NCI-H510A (cell line): ENCODE measurements at places on chromosomes 3 and 15.

DNA sequence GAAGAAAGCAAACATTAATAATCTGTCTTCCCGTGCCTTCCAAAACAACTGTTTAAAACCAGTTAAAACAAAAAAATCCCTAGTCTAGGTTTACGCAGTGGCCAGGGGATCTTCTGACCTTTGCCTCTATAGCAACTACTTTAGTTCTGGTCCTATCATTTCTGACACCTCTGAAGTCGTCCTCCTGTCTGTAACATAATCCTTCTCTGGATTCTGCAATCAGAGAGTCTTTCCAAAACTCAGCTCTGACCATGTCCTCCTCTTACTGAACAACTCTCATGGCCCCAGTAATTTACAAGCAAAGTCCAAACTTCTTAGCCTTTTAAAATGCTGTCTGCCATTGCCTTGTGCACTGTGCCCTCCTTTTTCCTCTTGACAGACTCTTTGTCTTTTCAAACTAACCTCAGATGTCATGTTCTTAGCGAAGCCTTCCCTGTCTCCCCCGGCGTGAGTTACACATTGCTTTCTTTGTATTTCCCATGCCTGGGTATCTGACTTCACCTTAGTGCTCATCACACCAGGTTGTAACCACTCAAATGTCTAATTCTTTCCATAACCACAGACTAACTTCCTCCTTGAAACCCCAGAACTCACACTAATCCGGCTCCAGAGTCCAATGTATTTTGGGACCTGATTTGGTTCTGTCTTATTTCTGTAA lies 105.2 kb upstream of the BNIP2 start:
- DNase-seq = no peak

DNA sequence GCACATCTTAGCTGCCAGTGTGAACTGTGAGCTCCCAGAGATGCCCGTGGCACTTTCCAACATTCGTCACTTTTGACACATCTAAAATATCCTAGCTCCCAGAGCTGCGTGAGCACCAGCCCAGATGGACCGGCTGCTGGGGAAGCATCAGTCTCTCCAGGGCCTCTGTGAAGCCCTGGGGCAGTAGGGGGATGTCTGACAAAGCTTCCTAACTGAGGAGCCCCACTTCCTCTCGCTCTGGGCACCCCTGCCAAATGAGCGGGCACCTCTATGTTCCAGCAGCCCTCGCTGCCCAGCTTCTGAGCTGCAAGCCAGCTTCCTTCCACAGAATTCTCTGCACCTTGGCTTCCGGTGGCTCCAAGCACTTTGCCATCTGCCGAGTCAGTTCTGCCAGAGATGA lies 91.1 kb downstream of the LIPC start:
- DNase-seq = no peak

DNA sequence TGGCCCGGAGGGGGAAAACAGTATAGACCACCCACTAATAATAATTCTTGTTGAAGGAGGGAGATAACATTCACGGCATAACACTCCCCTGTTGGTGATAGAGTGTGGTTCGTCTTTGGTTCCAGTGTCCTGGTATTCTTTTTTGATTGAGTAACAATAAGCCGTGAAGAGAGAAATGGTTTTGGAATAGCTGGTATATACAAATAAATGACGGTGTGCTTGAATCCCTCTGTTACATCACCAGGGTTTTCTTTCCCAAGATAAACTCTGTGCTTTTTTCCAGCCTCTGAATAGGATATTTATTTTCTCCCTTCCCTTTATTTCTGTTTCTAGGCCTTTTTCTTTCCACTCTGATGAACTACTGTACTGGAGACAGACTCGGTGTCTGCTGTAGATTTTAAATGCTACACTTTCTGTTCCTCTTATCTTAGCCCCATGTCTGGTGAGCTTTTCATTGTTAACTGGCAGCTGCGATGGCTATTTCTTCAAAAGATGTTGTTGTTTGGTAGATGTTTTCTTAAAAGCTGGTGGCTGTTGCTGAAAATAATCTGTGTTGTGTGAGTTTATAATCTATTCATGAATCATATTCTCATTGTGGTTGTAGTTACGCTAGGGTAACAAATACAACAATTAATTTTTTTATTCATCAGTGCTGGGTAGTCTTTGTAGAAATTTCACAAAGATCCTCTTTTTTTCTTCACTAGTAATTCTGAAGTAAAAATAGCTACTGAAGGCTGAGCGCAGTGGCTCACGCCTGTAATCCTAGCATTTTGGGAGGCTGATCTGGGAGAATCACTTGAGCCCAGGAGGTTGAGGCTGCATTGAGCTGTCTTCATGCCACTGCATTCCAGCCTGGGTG lies 15.5 kb upstream of the SCAANT1 start:
- DNase-seq = no peak

- DNase-seq = no peak
Measured at GRCh38 chr3:73924048-73924447, 299.3 kb upstream of the PDZRN3 start.

- no peak for DNase-seq
Measured at GRCh38 chr3:149563114-149563513, 88.6 kb downstream of the TM4SF4 start.

DNA sequence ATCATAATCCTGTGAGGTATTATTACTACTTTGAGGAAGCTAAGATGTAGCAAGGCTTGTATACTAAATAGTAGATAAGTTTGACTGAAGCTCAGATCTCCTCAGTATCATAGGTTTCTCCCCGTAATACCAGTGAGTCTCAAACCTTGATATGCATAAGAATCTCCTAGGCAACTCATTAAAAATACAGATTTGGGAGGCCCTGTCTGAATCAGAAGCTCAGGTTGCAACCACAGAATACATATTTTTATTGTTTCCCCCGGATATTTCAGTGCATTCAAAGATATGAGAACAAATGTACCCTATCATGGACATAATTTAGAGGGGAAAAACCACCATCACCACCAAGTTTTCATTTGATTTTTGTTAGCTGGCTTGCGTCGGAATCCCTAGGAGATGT lies 242.1 kb upstream of the C2CD4B start:
- no peak for DNase-seq

DNA sequence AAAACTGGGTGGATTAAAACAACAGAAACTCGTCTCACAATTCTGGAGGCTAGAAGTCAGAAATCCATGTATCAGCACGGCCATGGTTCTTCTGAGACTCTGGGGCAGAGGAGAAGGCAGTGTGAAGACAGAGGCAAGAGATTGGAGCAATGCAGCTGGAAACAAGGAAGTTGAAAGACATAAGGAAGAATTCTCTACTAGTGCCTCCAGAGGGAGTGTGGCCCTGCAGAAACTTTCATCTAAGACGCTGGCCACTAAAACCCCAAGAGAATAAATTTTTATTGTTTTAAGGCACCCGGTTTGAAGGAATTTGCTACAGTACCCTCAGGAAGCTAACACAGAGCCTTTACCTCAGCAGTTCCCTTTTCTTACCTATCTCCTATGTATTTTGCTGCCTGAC lies 1012.2 kb upstream of the CADM2 start:
- DNase-seq = no peak

DNA sequence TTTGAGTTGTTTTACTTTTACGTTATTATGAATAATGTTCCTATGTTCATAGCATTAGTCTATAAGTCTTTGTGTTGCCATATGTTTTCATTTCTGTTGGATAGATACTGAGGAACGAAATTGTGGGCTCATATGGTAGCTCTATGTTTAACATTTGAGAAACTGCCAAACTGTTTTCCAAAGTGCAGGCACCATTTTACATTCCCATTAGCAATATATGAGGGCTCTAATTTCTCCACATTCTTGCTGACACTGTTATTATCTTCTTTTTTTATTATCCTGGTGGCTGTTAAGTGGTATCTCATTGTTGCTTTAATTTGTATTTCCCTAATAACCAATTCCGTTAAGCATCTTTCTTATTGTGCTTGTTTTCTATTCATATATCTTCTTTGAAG lies 1.8 kb upstream of the PIK3R4 start:
- DNase-seq = no peak

GRCh38 chr3:71303627-71304200 lies 279.8 kb downstream of the FOXP1 start:
- no peak for DNase-seq

- DNase-seq = no peak
Measured at GRCh38 chr3:182683453-182683852, 109.9 kb upstream of the ATP11B start.

GRCh38 chr3:149620291-149621020 lies 37.4 kb downstream of the WWTR1 start:
- DNase-seq = no peak

DNA sequence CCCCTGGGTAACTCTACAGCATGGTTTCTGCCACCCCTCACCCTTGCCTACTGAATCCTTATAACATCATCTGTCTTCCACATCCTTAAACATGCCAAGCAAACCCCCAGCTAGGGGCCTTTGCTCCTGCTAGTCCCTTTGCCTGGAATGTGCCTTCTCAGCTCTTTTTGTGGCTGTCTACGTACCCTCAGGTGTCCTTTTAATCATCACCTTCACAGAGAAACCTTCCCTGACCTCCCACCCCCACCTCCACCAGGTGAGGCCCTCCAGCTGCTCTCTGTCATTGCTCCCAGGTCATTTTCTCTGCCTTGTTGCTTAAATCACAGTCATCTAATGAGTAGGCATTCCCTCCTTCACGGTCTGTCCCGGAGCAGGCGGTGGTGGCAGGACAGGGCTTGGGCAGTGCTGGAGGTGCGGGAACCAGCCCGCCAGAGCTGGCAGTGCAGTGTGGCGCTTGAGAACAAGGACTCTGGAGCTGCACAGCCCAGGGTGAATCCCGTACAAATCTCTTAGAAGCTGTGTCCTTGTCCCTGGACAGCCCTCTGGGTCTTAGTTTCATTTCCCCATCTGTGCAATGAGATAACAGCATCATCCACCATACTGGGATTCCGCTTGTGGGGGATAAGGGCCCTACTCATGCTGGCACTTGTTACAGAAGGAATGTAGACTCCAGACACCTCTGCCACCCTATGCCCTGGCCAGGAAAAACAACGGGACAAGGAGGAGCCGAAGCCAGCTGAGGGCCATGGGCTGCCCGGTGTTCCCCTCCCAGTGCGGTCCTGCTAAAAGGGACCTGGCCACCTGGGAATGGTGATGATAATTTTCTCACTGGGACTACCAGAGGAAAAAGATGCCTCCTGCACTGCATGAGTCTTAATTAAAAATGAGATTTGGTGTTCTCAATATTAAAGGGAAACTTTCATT lies 52.1 kb upstream of the IQSEC1 start:
- no peak for DNase-seq

GRCh38 chr3:193821151-193821668 lies 228.2 kb downstream of the OPA1 start:
- no peak for DNase-seq

DNA sequence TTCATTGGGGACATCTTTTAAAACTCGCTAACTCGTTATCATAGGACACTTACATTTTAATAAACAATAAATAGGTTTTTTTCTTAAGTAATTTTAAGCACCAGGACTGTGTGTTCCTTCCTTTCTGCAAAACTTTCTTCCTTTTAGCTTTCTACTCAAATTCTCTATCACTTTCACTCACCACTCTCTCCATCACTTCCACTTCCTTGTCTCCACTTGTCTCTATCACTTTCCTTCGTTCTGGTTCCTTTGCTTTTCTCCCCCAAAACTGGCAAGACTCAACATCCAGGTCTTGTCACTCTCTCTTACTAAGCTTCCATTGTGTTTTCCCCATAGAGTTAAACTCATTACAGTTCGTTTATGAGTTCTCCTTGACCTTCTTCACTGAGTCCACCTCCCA lies 99.0 kb downstream of the ZPLD1 start:
- no peak for DNase-seq
